ENCODE measurements at places on chromosomes 4 and X.

DNA sequence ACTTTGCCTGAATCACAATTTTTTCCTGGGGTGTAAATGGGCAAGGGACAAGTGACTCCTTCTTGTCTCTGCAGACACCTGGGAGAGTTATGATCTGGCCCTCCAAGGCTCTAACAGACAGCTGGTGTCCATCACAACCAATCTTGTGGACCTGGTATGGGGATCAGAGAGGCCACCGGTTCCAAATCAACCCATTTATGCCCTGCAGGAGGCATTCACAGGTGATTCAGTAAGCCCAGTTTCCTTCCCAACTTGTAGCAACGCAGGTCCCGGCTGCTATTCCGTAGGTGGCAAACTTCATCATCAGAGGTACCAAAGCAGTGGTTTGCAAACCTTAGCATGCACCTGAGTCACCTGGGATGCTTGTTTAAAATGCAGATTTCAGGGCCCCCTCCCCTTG, 8.8 kb downstream of the XPNPEP2 start:
- DNase-seq, result no peak

DNA sequence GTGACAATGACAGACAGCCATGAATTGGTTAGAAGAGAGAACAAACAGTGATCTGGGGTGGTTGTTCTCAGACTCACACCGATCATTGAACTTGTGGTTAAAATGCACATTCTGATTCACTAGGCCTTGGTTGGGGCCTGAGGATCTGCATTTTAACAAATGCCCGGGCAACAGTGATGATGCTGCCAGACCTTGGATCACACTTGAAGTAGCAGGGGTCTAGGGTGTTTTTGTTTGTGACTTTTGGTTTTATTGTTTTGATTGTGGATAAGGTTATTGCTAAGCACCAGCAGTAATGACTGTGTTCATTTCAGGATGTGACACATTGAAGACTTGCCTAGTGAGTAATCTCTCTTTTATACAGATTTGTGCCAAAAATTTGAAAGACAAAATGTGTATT, 36.5 kb downstream of the TXLNG start:
- no peak for DNase-seq

DNA sequence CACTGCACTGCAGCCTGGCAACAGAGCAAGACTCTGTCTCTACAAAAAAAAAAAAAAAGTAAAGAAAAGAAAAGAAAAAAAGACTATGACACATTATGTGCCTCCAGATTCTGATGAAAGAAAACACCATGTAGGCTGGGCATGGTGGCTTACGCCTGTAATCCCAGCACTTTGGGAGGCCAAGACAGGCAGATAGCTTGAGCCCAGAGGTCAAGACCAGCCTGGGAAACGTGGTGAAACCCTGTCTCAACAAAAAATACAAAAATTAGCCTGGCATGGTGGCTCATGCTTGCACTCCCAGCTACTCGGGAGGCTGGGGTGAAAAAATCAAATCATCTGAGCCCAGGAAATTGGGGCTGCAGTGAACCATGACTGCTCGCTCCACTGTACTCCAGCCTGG, 19.4 kb downstream of the THOC2 start:
- no peak for DNase-seq

- no peak for DNase-seq
These were observed 141.2 kb downstream of the PDGFC start for GRCh38 chr4:156830351-156830750.

- DNase-seq, result no peak
These were observed 145.9 kb downstream of the PCDH19 start for GRCh38 chrX:100264200-100264599.

DNA sequence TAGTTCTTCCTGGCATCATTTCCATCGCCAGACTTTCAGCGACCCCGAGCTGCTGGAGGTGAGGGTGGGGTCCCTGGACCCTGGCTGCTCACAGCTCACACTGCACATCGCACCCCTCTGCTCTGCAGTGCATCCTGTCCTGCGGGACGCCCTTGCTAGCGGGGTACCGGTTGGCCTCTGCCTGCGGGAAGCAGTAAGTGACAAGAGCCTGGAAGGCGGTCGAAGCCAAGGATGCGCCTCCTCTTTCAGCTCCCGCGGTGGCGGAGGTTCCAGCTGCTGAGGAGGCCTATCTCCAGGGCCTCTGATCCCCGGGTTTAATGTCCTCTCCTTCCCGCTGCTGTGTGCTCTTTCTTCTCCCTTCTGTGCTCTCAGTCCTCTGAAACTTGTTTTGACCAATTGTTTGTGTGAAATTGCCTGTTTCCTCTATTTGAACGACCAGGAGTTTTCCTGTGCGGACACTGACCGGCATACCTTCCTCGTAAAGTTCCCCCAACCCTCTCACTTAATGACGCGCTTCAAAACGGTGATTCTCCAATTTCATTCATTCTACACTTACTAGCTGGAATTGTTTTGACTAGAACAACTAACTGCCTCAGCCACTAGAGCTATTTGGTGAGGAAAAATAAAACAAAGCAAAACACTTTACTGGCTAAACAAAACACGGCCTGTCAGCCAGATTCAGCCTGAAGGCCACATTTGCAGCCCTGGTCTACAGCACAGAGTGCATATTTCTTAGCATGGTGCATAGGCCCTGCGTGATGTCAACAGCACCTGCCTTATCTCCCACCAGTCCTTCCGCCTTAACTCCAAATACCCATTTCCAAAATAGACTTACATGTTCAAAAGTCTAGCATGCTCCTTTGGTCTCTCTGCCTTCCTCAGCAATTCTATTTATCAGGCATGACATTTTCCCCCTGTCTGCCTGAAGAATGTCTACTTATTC, 28.0 kb downstream of the MGAT4D start:
- no peak for DNase-seq

DNA sequence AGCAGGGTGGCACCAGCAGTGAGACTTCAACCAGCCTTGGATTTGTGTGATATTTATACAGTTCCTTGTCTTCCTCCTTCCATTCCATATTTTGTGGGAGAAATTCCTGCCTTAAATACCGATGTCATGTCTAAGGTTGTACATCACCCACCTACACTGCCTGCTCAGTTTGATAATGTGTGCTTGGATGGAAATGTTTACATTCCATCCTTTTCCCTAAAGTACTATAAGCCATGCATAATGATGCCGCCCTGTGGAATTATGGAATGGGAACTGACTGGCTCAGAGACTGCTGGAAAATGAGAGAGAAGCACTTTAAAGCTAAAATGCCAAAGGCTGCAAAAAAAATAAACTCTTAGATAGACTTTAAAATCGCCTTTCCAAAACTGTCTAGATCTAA, 11.3 kb upstream of the GLUD2 start:
- no peak for DNase-seq

DNA sequence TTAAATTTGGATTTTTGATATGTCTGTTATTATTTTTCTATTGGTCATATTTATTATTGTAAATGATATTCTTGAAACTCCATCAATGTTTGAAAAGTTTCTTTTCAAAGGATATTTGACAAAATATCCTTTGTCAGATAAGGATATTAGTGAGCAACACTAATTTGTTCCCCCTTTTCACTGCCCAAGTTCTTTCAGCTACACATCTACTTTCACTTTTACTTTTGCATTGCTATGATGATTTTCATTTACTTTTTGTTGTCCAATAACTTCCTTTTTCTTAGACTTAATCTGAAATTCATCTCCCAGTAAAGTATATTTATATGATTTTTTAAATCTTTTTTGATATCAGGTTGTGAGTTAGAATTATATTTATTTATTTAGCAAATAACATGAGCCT, 542.3 kb upstream of the ADGRL3 start:
- no peak for DNase-seq

DNA sequence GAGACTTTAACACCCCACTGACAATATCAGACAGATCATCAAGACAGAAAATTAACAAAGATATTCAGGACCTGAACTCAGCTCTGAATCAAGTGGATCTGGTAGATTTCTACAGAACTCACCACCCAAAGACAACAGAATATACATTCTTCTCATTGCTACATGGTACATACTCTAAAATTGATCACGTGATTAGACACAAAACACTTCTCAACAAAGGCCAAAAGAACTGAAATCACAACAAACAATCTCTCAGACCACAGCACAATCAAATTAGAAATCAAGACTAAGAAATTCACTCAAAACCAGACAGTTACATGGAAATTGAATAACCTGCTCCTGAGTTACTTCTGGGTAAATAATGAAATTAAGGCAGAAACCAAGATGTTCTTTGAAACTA, 49.6 kb downstream of the DACH2 start:
- no peak for DNase-seq

DNA sequence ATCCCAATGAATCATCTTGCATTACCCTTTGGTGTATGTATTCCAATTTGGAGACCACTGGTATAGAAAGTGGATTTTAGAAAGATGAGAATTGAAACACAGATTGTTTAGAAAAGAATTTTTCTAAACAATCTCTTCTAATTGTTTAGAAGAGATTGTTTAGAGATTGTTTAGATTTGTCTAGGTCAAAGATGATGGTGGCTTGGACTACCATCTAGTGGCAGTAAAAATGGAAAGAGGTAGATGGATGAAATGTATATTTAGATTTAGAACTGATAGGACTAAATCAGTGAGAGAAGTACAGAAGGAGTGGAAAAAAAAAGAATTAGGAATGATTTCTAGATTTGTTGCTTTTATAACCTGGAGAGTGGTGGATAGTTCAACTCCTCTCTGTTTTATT, 70.6 kb downstream of the ARSJ start:
- DNase-seq, result no peak

DNA sequence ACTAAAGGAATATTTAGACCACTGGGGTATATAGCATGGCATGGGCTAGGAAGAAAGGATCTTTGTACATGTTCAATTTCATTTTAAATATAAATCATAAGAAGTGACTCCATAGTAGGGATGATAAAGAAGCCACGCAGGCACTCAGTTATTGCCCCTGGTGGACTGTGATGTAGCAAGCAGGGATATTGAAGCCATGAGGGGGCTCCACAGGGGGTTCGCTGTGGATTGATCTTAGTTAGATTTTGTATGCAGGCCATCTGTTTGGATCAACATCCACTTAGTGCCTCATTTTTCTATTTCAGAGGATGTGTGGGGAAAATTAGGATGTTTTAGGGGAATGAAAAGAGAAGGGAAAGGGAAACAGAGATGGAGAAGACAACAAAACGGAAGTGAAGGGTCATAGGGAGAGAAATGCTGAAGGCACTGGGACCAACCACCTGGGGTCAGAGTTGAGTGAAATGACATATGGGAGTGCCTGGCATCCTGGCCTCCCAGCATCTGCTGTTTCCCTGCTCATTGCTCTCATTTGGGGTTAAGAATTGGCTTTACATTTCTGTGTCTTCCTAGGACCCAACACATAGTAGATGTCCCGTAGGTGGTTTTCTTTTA, 11.2 kb upstream of the FREM3 start:
- no peak for DNase-seq

- DNase-seq, result no peak
These were observed 16.3 kb downstream of the VSIG4 start for GRCh38 chrX:66023385-66024091.

GRCh38 chrX:53089224-53089842, 4.6 kb upstream of the KANTR start:
- peak; percentile 56 for DNase-seq

- no peak for DNase-seq
These were observed 11.9 kb downstream of the REPS2 start for GRCh38 chrX:16958356-16958755.

- DNase-seq, result no peak
These were observed 150.6 kb downstream of the RASL11B start for GRCh38 chr4:53012738-53013137.

DNA sequence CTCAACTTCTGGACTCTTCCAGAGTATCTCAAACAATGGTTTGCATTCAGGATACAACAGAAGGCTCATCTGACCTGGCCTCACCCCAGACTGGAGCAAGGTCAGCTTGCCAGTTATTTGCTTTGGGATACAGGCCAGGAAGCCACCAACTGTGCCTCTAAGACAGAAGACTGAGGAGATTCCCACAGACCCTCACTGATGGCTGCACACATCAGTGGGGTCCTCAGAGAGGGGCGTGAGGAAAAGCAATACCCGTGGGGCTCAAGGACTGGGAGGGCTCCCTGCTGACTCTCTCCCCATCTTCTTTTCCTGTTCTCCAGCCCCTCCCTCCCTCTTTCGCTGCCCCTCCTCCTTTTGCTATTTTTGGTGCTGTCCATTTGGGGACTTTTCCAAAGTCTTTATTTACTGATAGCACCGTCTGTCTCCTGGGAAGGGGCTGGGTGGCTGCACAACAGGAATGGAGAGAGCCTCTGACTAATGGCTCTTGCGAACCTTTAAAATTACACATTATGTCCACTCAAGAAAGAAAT, 23.2 kb downstream of the RELL1 start:
- no peak for DNase-seq

DNA sequence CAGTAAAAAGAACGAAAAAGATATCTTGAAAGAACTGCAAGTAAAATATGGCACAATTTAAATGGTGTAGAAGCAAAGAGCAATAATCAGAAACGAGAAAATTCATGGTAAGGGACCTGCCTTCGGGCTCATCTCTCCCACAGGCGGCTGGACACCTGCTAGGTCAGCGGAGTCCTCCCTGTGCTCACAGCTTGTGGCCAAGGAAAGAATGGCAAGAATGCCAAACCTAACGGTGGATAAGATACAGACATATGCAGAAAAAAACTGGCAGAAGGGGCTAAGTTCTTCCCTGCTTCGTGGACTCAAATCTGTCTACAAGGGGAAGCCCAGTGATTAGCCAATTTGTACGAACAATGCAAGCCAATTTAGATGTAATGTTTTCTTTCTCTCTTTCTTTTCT, 152.1 kb upstream of the VCX start:
- no peak for DNase-seq

DNA sequence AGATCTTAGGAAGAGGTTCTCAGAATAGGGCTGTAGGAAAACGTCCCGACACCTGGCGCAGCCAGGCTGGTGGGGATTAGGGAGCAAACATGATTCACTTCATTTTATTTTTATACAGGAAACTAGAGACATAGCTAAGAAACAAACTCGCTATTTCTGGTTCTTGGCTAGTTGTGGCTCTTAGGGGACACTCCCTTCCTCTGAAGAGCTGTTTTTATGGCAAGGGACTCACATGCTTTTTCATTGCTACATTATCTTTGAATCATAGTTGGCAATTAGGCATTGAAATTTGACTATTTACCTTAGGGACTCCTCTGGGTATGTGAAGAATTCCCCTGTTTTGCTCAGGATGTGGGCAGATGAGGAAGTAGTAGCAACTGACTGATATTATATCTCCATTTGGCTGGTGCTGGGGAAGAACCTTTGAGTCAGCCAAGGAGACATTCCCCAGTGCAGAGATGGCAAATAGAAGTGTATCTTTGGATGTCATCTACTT, 174.5 kb downstream of the SMIM20 start:
- DNase-seq, result no peak
